ENCODE measurements at places on chromosomes 3 and 15.

DNA sequence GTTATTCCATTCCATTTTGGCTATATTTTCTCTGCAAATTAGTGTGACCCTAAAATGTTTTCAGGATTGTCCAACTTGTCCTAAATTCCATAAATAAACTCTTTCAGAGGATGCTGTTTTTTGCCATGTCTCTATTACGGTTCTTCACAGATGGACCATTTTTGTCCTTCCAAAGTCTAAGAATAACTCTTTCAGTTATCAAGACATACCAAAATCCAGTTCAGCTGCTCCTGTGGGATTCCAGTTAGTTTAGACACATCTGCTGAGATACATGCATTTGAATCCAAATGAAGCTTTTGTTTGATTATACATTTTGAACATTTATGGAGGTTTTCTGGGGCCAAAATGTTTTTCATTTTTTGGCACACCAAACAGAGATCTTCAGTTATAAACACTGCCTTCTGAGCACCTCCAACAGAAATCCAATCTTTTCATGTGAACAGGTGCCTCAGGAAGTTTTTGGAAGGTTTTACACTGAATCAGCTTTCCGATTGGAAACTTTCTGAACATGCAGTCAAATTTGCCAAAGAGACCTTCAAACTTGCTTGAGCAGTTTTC is 80.7 kb downstream of the TIGIT start:
- DNase-seq = no peak

GRCh38 chr3:115859002-115859807 is 235.9 kb downstream of the GAP43 start:
- no peak for DNase-seq

DNA sequence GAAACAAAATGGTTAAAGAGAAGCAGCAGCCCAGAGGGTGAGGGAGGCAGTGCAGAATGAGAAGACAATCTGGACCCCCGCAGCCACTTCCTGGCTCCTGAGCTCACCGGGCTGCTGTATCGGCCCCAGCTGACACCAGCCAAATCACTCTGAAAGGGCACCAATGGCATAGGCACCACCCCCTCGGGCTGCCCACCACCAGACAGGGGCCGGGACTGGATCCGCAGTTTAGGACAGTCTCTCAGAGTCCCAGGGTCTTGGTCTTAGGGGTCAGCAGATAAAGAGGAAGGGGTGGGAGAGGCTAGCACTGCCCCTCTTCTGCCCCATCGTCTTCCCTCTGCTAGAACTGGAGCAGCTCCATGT is 17.9 kb upstream of the EHD4 start:
- no peak for DNase-seq

GRCh38 chr3:97817965-97818364 is 3.8 kb upstream of the CRYBG3 start:
- DNase-seq = no peak

DNA sequence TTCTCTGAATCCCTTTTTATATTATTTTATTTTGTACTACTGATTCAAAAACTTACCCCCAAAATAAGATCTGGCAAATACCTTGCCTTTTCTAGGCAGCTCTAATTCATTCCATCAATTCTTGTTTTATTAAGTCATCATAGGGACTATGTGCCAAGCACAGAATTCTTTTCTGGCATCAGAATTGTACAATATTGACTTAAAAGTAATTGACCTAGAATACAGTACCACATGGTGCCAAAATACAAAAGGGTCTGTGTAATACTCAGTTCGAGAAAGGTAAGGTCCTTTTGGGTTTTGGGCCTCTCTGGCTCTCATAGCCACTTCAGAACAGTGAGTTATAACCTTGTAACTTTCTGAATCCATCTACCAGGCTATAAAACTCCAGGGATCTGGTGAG is 46.2 kb downstream of the KBTBD8 start:
- DNase-seq = no peak

GRCh38 chr15:67850994-67851571 is 11.2 kb upstream of the RNU6-1 start:
- DNase-seq = no peak

- DNase-seq = no peak
Measured at GRCh38 chr3:108590460-108590859, 938 bp downstream of the DZIP3 start.

- DNase-seq = no peak
Measured at GRCh38 chr3:16801223-16801622, 83.5 kb upstream of the PLCL2 start.

GRCh38 chr3:144415492-144415891 is 443.9 kb downstream of the DIPK2A start:
- no peak for DNase-seq

- DNase-seq = no peak
Measured at GRCh38 chr3:42153039-42153438, 61.9 kb downstream of the TRAK1 start.

DNA sequence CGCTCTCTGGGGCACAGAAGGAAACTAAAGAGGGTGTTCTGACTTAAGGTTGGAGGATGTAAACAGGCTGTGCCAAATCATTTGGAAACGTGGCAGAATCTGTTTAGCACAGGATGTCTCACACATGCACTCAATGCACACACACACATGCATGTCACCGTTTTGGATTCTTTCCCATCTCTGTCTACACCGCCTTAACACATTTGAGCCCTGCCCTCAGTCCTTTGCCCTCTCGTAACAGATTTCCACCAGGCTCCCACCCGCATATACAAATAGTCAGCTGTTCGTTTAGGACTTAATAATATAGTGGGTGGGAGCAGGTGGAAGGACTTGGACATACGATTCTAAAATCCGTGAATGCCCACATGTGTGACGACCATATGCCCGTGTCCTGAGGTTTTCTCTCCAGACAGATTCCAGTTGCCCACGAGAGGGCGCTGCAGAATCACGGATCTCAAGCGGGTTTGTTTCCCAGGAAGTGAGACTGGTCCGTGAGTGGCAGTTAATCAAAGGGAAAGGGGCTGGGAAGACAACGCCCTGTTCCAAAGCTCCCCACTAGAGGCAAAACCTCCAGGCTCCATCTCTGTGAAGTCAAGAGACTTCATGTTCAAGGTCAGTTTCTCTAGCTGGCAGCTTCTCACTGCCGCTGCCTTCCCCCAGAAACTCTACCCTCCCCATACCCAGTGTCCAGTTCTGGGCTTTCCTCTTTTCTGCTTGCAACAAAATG is 44.5 kb downstream of the NOX5 start:
- peak; percentile 70 for DNase-seq

- no peak for DNase-seq
Measured at GRCh38 chr3:151058740-151059139, 26.7 kb upstream of the MED12L start.

DNA sequence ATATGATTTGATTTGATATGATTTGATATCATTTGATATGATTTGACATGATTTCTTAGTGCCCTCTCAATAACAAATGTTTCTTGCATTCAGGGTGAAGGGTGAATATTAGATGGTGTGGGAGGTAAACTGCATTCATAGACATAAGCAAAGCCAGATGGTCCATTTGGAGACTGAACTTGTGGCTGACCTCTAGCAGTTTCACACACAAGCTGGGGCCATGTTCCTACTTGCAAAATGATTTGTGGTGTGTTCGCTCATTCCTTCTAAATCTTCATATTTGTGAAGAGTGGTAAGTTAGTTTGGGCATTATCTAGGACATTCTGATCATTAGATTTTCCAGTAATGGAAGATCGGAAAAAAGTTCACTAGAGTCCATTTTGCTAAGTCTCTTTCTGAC is 40.5 kb upstream of the CCR4 start:
- no peak for DNase-seq

DNA sequence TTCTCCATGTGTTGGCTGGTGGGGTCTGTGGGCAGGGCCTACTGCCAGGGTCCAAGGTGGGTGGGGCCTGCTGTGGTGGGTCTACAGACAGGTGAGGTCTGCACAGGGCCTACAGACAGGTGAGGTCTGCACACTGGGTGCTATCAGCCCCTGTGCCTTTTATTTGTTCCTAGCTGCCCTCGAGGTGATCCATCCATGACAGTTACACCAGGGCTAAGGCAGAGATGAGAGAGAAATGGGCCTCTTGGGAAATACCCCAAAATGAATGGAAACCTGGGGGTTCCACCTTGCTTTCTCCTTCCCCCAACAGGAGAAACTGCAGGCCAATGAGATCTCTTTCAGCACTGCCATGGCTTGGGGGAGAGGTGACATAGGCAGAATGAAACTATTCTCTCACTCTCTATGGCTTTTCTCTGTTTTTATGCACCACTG is 36.4 kb downstream of the CFAP100 start:
- no peak for DNase-seq

DNA sequence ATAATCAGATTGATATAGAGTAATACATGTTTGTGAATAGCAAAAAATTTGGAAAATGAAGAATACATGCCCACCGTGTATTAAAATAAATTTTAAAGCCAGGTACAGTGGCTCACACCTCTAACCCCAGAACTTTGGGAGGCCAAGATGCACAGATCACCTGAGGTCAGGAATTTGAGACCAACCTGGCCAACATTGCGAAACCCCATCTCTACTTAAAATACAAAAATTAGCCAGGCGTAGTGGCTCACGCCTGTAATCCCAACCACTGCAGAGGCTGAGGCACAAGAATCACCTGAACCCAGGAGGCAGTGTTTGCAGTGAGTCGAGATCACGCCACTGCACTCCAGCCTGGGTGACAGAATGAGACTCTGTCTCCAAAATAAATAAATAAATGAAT is 266.3 kb downstream of the SI start:
- DNase-seq = no peak

DNA sequence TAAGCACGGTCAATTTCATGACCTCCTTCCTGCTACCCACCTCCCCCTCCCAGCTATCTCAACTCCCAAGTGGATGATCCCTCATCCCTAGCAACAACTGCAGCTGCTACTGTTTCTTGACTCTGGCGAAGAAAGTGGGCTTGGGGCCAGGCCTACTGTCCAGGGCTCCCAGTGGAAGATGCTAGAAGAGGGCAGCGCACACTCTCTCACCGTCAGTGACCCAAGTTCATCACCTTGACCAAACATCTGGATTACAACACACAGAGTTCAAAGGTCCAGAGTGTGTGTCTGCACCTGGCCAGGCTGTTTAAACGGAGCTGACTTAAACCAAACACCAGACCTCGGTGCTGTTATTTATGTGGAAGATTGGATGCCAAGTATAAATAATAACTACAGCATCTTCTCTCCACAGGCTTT is 385.6 kb downstream of the SHQ1 start:
- no peak for DNase-seq

GRCh38 chr3:100257586-100257985 is 3.2 kb upstream of the TBC1D23 start:
- no peak for DNase-seq

DNA sequence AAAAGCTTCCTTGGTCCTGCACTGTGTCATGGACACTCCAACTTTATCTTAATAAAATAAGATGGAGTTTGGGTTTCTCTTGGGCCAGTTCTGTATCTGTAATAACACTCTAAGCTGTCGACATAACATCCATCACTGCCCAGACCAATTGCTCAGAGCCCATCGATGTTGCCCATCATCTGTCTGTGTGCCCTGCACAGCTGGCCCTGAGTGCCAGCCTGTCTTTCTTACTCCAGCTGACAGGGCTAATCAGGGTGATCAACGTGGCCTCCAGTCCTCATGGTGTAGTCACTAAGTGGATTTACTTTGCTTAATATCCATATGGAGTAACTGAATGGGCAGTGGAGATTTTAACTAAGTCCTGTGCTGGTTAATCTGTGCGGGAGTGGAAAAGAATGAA is 419.8 kb upstream of the TPM1 start:
- DNase-seq = no peak

- no peak for DNase-seq
Measured at GRCh38 chr3:27349832-27350231, 19.4 kb downstream of the NEK10 start.

GRCh38 chr15:29074045-29074444 is 188.3 kb downstream of the APBA2 start:
- DNase-seq = no peak

GRCh38 chr3:42868841-42869240 is 6.8 kb downstream of the CYP8B1 start:
- DNase-seq = no peak

DNA sequence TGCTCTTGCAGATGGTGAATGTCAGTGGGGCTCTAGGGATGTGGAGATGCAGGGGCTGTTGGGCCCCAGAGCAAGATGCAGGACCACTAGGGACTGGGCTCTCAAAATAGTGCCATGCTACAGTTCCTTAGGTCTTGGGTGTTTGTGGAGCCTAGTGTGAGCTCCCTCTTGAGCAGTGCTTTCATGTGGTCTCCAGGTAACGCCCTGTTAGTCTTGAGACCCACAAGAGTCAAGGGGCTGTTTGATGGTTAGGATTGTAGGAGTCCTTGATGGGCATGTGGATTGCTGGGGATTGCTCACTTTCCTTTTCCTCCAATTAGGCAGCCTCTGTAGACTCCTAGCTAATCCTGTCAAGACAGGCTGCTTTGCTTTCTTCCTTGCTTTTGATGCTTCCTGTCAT is 56.0 kb downstream of the CCDC66 start:
- DNase-seq = no peak

DNA sequence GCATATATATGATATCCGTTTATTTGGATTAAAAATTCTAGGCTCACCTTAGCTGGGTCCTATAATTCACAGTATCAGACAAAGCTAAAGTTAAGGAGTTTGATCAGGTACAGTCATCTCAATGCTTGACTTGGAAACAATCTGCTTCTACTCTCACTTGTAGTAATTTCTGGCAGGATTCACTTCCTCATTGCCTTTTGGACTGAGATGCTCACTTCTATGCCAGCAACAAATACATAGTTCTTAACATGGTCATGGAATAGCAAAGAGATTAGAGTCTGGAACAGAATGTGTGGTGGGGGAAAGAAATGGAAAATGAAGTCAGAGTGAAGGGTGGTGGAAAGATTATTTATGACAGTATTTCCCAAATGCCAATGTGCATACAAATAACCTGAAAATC is 693.6 kb downstream of the CADM2 start:
- no peak for DNase-seq

DNA sequence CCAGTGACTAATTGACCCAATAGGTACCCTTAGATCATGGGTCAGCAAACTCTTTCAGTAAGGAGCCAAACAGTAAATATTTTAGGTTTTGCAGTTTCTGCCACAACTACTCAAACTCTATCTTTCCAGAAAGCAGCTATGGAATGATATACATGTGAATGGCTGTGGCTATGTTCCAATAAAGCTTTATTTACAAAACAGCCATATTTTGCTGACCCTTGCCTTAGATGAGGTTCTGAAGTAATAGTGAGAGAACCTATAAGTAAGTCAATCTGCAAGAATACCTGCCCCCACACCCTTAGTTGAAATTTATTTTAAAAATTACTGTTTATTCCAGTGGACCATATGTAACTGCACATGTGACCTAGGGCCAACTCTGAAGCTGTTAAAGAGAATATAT is 134.0 kb downstream of the CMSS1 start:
- DNase-seq = no peak

GRCh38 chr15:92624401-92624991 is 31.1 kb downstream of the FAM174B start:
- no peak for DNase-seq

- no peak for DNase-seq
Measured at GRCh38 chr15:48984021-48984710, 20.4 kb upstream of the SHC4 start.
